Activated CD8-positive, alpha-beta T cell treated with anti-CD3 and anti-CD28 coated beads, Interleukin-2, amount 10 ng/mL, durations not matched to agents 7 days and 5 days (primary cell): ENCODE measurements at places on chromosomes 4 and X. TPM values are rescaled to one million over a fixed set of nuclear protein-coding genes. Genes with fewer than 3 reads are reported as not detected.

ADGRL3 gene
- total RNA-seq = not detected

ADAM29 gene
- not detected for total RNA-seq

- H3K27ac ChIP-seq = no peak overlapping the region
- no peak overlapping the region for H3K4me3 ChIP-seq
- peaks cover 23% of the 10 kb centered on the region for H3K27me3 ChIP-seq
- H3K4me1 ChIP-seq = no peaks in the 10 kb centered on the region
Measured at GRCh38 chr4:57077550-57078343, 32.4 kb downstream of the IGFBP7 start.

GRCh38 chr4:19583827-19584569 lies 667.7 kb upstream of the SLIT2 start:
- H3K4me3 ChIP-seq = no peak overlapping the region
- no peak for DNase-seq
- H3K4me1 ChIP-seq = no peaks in the 10 kb centered on the region
- H3K36me3 ChIP-seq = no peaks in the 10 kb centered on the region
- no peak overlapping the region for H3K27ac ChIP-seq

DNA sequence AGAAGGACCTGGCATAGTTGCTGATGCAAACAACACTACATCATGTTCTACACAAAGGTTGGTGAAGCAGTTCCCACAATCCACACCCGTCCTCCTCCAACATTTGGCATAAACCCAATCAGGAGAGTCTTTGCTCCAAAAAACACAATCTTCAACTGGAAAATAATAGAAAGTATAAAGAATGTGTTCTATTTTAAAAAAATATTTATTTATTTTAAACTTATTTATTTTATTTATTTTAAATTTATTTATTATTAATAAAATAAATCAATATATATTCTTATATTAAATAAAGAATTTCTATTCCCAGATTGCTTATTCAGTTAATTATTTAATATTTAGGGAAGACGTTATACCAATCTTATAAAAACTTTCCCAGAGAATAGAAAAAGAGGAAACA lies 1753.7 kb upstream of the AGA start:
- H3K4me3 ChIP-seq = no peak overlapping the region
- H3K36me3 ChIP-seq = no peaks in the 10 kb centered on the region
- H3K27me3 ChIP-seq = no peaks in the 10 kb centered on the region
- H3K4me1 ChIP-seq = no peaks in the 10 kb centered on the region
- DNase-seq = no peak

GRCh38 chr4:155900381-155900780 lies 3.1 kb upstream of the TDO2 start:
- no peak for DNase-seq
- peaks cover 2% of the 10 kb centered on the region for H3K27me3 ChIP-seq
- no peak overlapping the region for H3K27ac ChIP-seq
- no peaks in the 10 kb centered on the region for H3K36me3 ChIP-seq
